ENCODE measurements at places on chromosomes 5 and 9.
A peak's percentile ranks its signal among the peaks of the same experiment; 100 is the strongest.

GRCh38 chr5:7869474-7870136 is 657 bp downstream of the MTRR start:
- DNase-seq, result no peak

- no peak for DNase-seq
Measured at GRCh38 chr5:14467886-14468285, 113.7 kb upstream of the OTULINL start.

GRCh38 chr5:145521066-145521465 is 314.1 kb downstream of the PRELID2 start:
- DNase-seq, result peak; percentile 37

- DNase-seq, result no peak
Measured at GRCh38 chr5:95044096-95044495, 240.8 kb downstream of the MCTP1 start.

DNA sequence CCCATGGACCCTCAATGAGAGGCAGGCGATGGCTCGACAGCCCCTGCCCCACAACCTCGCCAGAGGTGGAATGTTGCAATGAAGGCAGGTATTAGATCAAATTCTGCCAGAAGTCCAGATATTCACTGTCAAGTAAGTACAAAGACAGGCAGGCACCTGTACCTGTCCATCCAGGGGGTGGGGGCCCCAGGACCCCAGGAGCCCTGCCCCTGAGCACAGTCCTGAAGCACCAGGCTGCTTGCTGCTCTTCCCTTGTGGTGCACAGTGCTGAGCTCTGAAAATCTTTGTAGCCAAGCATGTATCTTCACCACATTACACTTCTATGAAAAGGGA is 26.2 kb upstream of the HMCN2 start:
- DNase-seq, result no peak

- no peak for DNase-seq
Measured at GRCh38 chr5:54717870-54718269, 200.3 kb downstream of the SNX18 start.

DNA sequence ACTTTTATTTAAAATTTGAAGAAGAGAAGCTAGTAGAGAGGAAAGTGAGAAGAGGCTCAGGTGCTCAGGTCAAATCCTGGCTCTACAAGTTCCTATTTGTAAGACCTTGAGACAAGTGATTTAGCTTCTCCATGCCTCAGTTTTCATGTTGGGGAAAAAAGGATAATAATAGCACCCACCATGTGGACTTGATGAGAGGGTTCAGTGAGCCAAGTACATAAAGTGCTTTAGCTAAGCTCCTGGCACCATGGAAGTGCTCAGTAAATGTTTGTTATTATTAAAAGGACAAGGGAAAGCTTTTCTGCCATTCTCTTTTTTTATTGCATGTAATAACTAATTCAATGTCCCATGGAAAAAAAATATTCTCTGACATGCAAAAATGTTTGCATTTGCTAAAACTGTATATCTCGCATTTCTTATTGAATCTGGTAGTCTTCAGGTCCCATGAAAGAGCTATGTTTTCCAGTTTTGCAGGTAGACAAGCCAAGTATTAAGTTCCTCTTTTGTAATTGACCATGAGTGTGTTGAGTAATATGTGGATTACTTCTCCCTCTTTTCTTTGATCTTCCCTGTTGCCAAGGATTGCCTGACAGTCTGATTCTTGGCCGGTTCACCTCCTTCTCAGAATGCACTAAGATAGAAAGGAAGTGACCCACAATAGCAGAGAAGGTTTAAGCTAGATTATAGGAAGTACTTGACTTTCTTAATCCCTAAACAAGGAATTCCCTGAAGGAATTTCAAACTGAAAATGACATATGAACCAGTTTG is 45.6 kb upstream of the TRIM32 start:
- DNase-seq, result no peak
